Tibial nerve (tissue), 4 donors: ENCODE measurements at places on chromosomes 7 and 10. TPM values are rescaled to one million over a fixed set of nuclear protein-coding genes. Genes with fewer than 3 reads are reported as not detected.

DNAJC12 gene
- 4.6 TPM for total RNA-seq

IGFBP3 gene
- total RNA-seq, result 145 TPM

SSBP1 gene
- total RNA-seq, result 77.9 TPM

SPDYE2B gene
- not detected for total RNA-seq

JCAD gene
- total RNA-seq, result 40.8 TPM

INMT gene
- total RNA-seq, result 142 TPM

RBP4 gene
- 127 TPM for total RNA-seq

SPAG6 gene
- not detected for total RNA-seq

- H3K27ac ChIP-seq, result no peak overlapping the region
- no peaks in the 10 kb centered on the region for H3K27me3 ChIP-seq
- H3K36me3 ChIP-seq, result no peaks in the 10 kb centered on the region
- no peak for DNase-seq
- H3K4me1 ChIP-seq, result no peaks in the 10 kb centered on the region
Measured at GRCh38 chr7:118372530-118372929, 148.0 kb downstream of the ANKRD7 start.

- no peaks in the 10 kb centered on the region for H3K27me3 ChIP-seq
- H3K27ac ChIP-seq, result no peak overlapping the region
- DNase-seq, result no peak
- no peaks in the 10 kb centered on the region for H3K4me1 ChIP-seq
- H3K4me3 ChIP-seq, result no peak overlapping the region
- no peaks in the 10 kb centered on the region for H3K36me3 ChIP-seq
Measured at GRCh38 chr7:74617180-74617744, 40.3 kb upstream of the GTF2I start.

DNA sequence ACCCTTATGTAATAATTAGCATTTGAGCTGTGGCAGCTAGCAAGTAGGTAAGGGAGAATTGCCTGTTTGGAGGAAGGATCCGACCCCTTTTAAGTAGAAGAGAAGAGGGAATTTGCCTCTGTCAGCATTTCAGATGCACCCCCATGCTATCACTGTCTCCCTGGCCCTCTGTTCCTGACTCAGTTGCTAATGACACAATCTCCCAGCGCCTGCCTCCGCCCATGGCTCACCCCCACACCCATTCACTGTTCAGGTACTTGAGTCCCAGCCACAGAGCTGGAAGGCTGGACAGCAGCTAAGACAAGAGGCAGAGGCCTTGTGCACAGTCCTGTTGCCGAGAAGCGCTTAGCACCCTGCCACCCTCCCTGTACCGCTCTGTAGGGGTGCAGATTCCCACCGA lies 512.3 kb upstream of the GALNT17 start:
- DNase-seq, result no peak
- H3K27ac ChIP-seq, result no peak overlapping the region
- no peak overlapping the region for H3K4me3 ChIP-seq
- H3K36me3 ChIP-seq, result no peaks in the 10 kb centered on the region
- peaks cover 11% of the 10 kb centered on the region for H3K4me1 ChIP-seq

DNA sequence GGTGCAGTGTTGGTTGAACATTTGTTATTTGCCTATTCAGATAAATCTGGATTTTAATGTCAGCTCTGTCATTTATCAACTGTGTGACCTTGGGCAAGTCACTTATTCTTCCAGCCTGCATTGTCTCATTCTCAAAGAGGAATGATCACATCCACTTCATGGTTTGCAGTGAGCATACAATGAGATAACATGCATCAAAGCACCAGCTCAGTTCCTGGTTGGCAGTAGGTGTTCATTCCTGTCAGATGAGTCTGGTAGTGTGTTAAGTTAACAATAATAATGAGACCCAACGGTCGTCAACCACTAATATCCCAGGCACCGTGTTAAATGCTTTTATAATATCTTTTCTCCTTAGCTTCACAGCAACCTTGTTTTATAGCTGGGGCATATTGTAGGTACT lies 137.3 kb downstream of the SORCS3 start:
- no peaks in the 10 kb centered on the region for H3K36me3 ChIP-seq
- H3K27ac ChIP-seq, result no peak overlapping the region
- DNase-seq, result no peak
- no peak overlapping the region for H3K4me3 ChIP-seq

- no peak overlapping the region for H3K4me3 ChIP-seq
- no peak for DNase-seq
- peaks cover 19% of the 10 kb centered on the region for H3K4me1 ChIP-seq
- no peak overlapping the region for H3K27ac ChIP-seq
- no peaks in the 10 kb centered on the region for H3K36me3 ChIP-seq
- no peaks in the 10 kb centered on the region for H3K27me3 ChIP-seq
Measured at GRCh38 chr10:86506499-86506898, 15.1 kb downstream of the WAPL start.

GRCh38 chr7:46157404-46157803 lies 236.3 kb upstream of the IGFBP3 start:
- no peaks in the 10 kb centered on the region for H3K4me1 ChIP-seq
- no peaks in the 10 kb centered on the region for H3K36me3 ChIP-seq
- DNase-seq, result peak; percentile 20
- H3K4me3 ChIP-seq, result no peak overlapping the region
- no peak overlapping the region for H3K27ac ChIP-seq
- no peaks in the 10 kb centered on the region for H3K27me3 ChIP-seq

DNA sequence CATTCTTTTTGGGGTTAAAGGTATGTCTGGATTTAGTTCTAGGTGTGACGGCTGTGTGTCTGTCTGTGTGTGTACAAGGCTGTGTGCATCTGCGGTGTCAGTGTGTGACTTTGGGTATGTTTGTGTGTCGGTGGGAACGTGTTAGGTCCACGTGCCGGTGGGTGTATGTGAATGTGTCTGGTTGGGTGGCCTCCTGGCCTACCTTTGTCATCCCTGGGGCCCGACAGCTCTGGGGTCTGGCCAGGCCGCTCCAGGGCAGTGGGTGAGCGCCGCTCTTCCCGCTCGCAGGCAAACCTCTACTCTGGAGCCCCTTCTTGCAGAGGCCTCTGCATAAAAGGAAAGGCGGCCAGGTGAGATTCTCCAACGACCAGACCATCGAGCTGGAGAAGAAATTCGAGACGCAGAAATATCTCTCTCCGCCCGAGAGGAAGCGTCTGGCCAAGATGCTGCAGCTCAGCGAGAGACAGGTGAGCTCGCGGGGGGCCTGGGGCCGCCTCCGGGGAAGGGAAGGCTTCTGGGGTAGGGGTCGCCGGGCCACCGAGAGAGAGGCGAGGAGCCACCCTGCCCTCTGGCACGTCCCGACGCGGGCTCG lies 2.4 kb downstream of the HHEX start:
- no peaks in the 10 kb centered on the region for H3K36me3 ChIP-seq
- peaks cover 91% of the 10 kb centered on the region for H3K27me3 ChIP-seq
- H3K4me3 ChIP-seq, result peak overlapping the region; percentile 28
- no peak for DNase-seq
- H3K4me1 ChIP-seq, result peaks cover 11% of the 10 kb centered on the region

DNA sequence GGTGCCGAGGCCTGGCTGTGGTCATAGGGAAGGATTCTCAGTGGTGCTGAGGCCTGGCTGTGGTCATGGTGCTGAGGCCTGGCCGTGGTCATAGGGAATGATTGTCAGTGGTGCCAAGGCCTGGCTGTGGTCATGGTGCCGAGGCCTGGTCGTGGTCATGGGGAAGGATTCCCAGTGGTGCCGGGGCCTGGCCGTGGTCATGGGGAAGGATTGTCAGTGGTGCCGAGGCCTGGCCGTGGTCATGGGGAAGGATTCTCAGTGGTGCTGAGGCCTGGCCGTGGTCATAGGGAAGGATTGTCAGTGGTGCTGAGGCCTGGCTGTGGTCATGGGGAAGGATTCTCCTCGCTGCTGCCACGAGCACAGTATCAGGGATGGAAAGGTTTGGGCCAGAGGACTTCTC lies 327.3 kb downstream of the ADARB2 start:
- no peak for DNase-seq
- no peaks in the 10 kb centered on the region for H3K36me3 ChIP-seq
- H3K4me1 ChIP-seq, result no peaks in the 10 kb centered on the region
- H3K4me3 ChIP-seq, result no peak overlapping the region
- H3K27me3 ChIP-seq, result no peaks in the 10 kb centered on the region

DNA sequence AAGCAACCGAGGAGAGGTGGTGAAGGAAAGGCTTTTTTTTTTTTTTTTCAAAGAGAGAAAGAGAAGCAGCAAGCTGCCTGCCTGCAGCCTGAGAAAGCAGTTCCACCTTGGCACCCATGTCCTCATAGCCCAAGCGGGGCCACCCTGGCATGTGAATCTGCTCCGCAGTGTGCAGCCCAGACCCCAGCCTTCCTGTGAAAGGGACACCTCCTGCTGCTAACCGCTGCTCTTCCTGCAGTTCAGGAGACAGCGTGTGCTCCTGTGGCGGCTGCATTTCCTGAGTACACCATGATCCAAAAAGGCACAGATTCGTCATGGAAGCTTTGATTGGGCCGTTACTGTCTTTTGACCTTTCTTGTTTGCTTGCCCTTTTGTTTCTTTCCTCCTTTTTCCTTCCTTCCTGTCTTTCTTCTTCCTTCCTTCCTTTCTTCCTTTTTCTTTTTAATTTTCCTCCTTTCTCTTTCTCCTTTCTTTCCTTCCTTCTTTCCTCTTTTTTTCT lies 38.1 kb downstream of the IKZF1 start:
- H3K4me1 ChIP-seq, result no peaks in the 10 kb centered on the region
- no peaks in the 10 kb centered on the region for H3K36me3 ChIP-seq
- no peak overlapping the region for H3K27ac ChIP-seq
- H3K4me3 ChIP-seq, result no peak overlapping the region
- H3K27me3 ChIP-seq, result no peaks in the 10 kb centered on the region

- no peak overlapping the region for H3K4me3 ChIP-seq
- DNase-seq, result no peak
- no peaks in the 10 kb centered on the region for H3K4me1 ChIP-seq
- no peaks in the 10 kb centered on the region for H3K36me3 ChIP-seq
- H3K27me3 ChIP-seq, result no peaks in the 10 kb centered on the region
- H3K27ac ChIP-seq, result no peak overlapping the region
Measured at GRCh38 chr7:23380556-23380955, 81.4 kb downstream of the MALSU1 start.

- H3K36me3 ChIP-seq, result no peaks in the 10 kb centered on the region
- H3K27ac ChIP-seq, result no peak overlapping the region
- no peaks in the 10 kb centered on the region for H3K27me3 ChIP-seq
- no peaks in the 10 kb centered on the region for H3K4me1 ChIP-seq
- no peak for DNase-seq
Measured at GRCh38 chr7:51278797-51279196, 37.8 kb downstream of the COBL start.

DNA sequence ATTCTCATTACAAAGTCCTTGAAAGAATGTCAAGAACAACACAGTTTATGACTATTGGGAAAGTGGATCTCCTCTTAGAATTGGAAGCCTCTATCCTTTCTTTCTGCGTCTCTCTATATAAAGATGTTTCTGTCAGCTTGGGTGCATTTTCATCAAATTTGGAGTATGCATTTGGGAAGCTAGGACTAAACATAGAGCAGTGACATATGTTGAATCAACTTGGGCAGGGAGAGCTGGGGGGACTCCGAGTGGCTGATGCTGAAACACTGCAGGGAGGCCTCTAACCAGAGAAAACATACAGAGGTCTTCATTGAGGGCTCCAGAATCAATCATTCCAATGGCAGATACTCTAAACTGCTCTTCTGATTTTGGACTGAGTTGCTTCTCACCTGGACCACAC lies 147.4 kb downstream of the PDE1C start:
- no peak for DNase-seq
- no peak overlapping the region for H3K27ac ChIP-seq
- H3K4me3 ChIP-seq, result no peak overlapping the region
- H3K27me3 ChIP-seq, result no peaks in the 10 kb centered on the region
- H3K4me1 ChIP-seq, result no peaks in the 10 kb centered on the region

DNA sequence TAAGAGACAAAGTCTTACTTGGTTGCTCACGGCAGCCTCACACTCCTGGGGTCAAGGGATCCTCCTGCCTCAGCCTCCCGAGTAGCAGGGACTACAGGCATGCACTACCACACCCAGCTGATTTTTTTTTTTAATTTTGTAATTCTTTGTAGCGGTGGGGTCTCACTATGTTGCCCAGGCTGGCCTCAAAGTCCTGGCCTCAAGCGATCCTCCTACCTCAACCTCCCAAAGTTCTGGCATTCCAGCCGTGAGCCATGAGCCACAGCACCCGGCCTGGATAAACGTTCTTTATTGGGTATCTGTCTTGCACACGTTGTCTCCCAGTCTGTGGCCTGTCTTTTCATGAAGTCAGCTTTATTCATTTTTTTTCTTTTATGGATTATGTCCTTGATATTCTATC lies 636.1 kb upstream of the FOXK1 start:
- no peak for DNase-seq
- no peak overlapping the region for H3K4me3 ChIP-seq
- no peaks in the 10 kb centered on the region for H3K27me3 ChIP-seq

- H3K36me3 ChIP-seq, result no peaks in the 10 kb centered on the region
- no peaks in the 10 kb centered on the region for H3K4me1 ChIP-seq
- no peak overlapping the region for H3K27ac ChIP-seq
- no peak overlapping the region for H3K4me3 ChIP-seq
- DNase-seq, result no peak
- no peaks in the 10 kb centered on the region for H3K27me3 ChIP-seq
Measured at GRCh38 chr7:41459183-41459582, 243.7 kb downstream of the INHBA start.

DNA sequence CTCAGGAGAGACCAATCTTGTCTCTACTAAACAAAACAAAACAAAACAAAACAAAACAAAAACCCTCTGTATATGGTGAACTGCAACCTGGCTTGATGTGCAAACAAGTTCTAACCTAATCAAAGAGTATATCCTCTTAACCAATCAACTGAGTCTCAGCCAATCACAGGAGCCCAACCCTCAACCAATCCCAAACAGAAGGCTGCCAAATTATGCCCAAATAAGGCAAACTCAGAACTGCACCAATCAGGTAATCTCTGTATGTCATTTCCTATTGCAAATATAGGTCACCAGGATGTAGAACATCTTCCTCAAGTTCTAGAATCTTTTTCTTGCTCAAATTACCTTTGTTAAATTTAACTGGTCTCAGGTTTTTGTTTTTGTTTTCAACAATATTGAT lies 5.2 kb downstream of the FAM133B start:
- peaks cover 26% of the 10 kb centered on the region for H3K4me1 ChIP-seq
- DNase-seq, result no peak
- H3K4me3 ChIP-seq, result no peak overlapping the region
- no peaks in the 10 kb centered on the region for H3K27me3 ChIP-seq

DNA sequence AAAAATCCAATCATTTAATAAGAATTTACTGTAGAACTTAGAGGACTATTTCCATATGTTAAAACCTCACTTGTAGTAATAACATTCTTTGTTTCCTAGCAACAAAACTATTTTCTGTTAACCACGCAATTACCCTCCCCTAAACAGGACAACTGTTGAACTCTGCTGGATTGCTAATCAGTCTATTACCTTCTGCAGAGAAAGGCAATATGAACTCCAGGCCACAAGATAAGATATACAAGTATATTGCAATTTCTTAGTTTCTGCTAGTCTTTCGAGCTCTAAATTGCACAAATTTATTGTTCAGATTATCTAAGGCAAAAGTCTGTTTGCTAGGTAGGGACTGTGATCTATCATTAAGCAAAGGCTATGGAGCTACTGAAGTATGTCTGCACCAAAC lies 920.1 kb upstream of the LRRN3 start:
- no peaks in the 10 kb centered on the region for H3K4me1 ChIP-seq
- H3K36me3 ChIP-seq, result no peaks in the 10 kb centered on the region
- no peak overlapping the region for H3K27ac ChIP-seq
- H3K27me3 ChIP-seq, result no peaks in the 10 kb centered on the region
- H3K4me3 ChIP-seq, result no peak overlapping the region
